ENCODE measurements at places on chromosomes 16 and 17.

GRCh38 chr16:64254443-64255367 is 867.2 kb downstream of the CDH11 start:
- no peak overlapping the region for H3K4me3 ChIP-seq
- DNase-seq, result no peak
- H3K4me1 ChIP-seq, result no peaks in the 10 kb centered on the region
- H3K36me3 ChIP-seq, result no peaks in the 10 kb centered on the region

DNA sequence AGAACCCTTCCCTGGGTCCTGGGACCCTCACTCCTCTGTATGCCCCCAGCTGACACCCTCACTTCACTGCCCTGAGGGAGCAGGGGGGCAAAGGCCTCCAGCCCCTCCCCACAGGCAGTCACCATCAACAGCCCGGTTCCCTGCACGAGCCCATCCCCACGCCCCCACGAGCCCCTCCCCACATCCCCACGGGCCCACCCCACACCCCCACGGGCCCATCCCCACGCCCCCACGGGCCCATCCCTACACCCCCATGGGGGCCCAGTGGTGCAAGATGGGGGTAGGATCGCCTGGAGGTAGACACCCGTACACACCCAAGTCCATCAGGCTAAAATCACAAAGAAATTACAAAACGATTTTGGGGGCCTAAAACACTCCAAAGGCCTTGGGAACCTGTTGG is 42.3 kb downstream of the LMF1 start:
- no peak overlapping the region for H3K4me3 ChIP-seq
- no peaks in the 10 kb centered on the region for H3K27me3 ChIP-seq
- H3K36me3 ChIP-seq, result peaks cover 13% of the 10 kb centered on the region
- no peak overlapping the region for H3K27ac ChIP-seq

DNA sequence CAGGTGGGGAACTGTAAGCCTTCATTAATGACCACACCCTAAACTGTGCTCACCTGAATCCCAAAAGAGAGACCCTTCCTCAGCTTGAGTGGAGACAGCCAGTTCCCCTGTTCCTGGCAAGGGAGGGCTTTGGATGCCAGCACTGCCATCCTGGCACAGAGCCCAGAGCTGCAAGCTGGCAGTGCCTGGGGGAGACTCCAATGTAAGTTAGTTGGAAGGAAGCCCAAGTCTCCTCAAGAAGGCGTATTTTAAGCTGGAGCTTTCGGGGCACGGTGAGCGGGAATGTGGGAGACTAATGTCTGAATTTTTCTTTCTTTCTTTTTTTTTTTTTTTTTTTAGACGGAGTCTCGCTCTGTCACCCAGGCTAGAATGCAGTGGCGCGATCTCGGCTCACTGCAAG is 4.7 kb downstream of the CDC42EP4 start:
- peaks cover 11% of the 10 kb centered on the region for H3K27me3 ChIP-seq
- H3K4me1 ChIP-seq, result peaks cover 14% of the 10 kb centered on the region
- no peak overlapping the region for H3K27ac ChIP-seq
- DNase-seq, result no peak
- peaks cover 13% of the 10 kb centered on the region for H3K36me3 ChIP-seq

DNA sequence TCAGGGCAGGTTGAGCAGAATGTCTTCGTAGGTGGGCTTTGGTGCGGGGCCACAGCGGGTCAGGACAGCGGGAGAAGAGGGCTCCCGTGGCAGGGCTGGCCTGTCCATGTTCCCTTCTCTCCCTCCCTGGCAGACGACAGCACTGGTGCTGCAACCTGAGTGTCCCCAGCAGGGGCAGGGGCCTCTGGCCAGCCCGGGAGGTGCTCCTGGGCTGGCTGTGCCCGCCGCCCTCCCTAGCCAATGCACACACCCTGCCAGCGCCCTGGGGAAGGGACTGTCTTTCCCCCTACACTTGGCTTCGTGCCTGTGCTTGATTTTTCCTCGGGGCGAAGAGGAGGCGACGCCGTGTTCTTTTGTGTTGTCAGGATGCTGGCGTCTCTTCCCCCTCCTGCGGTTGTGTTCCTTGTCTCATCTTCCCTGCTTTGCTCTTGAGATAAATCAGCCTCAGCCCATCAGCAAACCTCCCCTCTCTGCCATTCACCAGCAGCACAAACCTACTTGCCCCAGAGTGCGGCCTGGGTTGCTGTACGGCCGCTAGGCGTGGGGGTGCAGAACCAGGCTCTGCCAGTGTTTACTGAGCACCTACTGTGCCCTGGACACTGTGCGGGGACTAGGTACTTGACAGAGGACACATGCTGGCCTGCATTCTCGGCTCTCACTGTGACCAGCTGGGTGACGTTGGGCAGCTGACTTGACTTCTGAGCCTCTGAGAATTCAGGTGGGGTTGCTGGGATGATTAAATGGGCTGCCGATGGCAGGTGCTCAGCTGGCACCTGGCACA is 237.3 kb upstream of the CIBAR2 start:
- no peaks in the 10 kb centered on the region for H3K4me1 ChIP-seq
- H3K27ac ChIP-seq, result no peak overlapping the region
- no peaks in the 10 kb centered on the region for H3K36me3 ChIP-seq
- peaks cover 12% of the 10 kb centered on the region for H3K27me3 ChIP-seq
- no peak for DNase-seq
